NCI-H460 (cell line): ENCODE measurements at places on chromosomes 1 and 21.

DNA sequence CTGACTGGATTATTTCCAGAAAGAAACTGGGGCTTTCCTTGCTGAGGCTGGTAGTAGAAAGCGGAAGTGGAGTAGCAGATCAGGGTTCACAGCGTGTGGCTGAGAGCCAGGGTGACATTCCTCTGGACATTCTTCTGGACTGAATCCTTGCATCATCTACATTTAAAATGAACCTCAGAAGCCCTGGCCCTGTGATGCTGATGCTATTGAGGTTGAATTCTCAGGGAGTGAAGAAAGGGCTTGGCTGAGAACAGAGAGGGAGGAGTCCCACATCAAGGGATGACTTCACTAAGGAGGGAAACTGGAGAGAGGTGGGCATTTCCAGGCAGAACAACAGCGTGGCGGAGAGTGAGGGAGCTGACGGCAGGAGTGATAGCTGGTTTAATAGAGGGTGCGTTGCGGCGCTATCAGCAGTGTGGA, 102.3 kb upstream of the LMO4 start:
- no peak for DNase-seq

DNA sequence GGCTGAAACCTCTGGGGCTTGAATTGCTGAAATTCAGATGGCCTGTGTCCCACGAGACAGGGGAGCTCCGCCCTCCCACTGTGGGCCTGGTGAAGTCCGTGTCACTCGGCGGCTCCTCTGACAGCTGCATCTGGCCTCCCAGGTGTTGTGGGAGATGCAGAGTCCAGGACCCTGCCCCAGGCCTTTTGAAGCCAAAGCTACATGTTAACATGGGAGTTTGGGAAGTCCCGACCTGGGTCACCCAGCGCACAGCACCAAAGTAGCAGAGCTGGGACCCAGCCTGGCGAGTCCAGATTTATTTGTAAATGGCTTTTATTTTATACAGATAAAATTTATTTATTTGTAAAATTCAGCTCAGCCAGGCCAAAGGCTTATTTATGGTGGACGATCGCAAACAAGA, 28.9 kb downstream of the SLC37A1 start:
- no peak for DNase-seq

DNA sequence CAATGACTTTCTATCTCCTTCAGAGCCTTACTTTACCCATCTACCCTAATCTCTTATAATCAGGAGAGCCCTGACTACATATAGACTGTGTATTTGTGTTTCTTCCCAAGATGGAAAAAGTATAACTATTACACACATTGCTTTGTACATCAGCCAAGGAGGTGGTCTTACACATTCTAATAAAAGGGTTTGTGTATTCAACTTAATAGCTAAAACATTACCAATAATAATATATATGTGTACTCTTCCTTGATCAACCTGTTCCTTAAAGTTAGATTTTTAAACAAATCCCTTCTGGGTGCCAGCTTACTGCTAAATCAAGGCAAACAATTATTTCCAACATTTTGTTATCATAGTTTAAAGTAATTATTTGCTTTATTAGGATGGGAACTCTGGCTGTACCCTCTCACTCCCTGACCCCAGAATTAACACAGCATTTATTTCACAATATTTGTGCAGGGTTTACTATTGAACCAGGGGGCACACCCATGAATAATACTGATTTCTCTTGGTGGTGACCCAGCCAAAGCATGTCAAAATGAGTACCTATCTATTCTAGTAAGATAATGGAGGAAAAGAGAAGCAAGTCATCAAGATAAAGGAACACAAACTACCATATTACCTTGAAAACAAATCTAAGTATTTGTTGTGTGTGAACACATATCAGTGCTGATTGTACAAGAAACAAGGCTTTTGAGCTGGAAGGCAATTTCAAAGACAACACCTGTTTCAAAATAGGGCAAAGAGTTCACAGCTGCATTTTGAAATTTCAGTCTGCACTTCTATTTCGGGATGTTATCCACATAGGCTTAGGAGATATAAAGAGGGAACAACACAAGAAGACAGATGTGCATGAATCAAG, 30.1 kb upstream of the SLC45A3 start:
- no peak for DNase-seq

- DNase-seq = no peak
These were observed 63.1 kb downstream of the TMPRSS15 start for GRCh38 chr21:18340387-18340942.

GRCh38 chr21:44884097-44884496, 10.6 kb upstream of the PTTG1IP start:
- DNase-seq = no peak

GRCh38 chr1:157992833-157993146, 655 bp upstream of the KIRREL1 start:
- no peak for DNase-seq
